AG09319 (cell line): ENCODE measurements at places on chromosomes 1 and 21.

GRCh38 chr1:182069028-182069466, 7.5 kb upstream of the ZNF648 start:
- DNase-seq, result no peak

GRCh38 chr1:217911908-217912307, 280.8 kb downstream of the SPATA17 start:
- no peak for DNase-seq

GRCh38 chr1:211327346-211327921, 801 bp downstream of the TRAF5 start:
- no peak for DNase-seq

- DNase-seq, result no peak
These were observed 2.8 kb upstream of the LIX1L start for GRCh38 chr1:145960468-145961108.

DNA sequence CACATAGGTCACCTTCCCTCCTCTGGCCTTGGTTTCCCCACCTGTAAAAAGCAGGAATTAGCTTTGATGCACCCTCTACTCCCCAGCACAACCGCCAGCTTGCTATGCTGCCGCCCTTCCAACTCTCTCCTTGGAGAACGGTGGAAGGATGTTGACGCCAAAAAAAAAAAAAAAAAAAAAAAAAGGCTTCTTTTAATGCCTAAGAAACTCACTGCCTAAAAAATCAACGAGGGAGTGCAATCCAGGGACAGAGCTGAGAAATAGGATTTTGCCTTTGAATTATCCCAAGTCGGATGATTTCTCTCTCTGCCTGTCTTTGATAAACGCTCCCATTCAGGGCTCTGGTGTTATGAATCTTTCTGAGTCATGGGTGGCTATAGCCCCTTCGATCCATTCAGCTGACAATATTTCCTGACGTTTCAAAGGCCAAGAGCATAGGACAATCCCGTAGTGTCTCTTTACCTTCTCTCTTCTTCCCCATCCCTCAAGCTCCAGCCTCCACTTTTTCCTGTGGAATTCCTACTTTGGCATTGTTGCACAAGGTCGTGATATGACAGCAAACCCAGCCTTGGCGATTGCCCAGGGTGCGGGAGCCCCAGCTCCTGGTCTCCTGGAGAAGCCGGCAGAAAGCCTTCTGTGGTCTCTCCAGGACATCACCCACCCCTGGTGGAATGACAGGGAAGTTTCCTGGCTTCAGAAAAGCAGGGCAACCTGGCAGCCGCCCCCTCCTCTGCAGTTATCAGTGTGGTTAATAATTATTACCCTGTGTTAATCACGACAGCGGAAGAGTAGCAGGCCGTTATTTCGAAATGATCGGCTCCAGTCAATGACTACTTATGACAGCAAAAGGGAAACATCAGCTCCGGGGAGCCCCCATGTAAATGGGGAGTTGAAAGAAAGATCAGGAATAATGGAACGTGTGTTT, 8.0 kb upstream of the PLXNA2 start:
- DNase-seq, result no peak

DNA sequence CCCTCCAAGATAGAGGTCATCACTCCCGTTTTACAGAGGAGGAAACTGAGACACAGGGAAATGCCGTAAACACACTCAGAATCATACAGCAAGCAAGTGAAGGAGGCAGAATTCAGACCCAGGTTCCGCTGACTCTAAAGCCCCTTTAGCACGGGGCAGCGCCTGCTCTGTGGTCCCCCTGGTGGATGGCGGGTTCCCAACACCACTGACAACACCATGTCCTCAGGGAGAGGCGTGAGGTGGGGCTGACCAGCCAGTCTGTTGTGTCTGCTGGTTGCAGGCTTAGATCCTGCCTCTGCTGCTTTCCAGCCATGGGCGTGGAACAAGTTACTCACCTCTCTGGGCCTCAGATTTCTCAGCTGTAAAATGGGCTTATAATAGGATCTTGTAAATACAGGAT, 617.3 kb downstream of the MATN1 start:
- no peak for DNase-seq

DNA sequence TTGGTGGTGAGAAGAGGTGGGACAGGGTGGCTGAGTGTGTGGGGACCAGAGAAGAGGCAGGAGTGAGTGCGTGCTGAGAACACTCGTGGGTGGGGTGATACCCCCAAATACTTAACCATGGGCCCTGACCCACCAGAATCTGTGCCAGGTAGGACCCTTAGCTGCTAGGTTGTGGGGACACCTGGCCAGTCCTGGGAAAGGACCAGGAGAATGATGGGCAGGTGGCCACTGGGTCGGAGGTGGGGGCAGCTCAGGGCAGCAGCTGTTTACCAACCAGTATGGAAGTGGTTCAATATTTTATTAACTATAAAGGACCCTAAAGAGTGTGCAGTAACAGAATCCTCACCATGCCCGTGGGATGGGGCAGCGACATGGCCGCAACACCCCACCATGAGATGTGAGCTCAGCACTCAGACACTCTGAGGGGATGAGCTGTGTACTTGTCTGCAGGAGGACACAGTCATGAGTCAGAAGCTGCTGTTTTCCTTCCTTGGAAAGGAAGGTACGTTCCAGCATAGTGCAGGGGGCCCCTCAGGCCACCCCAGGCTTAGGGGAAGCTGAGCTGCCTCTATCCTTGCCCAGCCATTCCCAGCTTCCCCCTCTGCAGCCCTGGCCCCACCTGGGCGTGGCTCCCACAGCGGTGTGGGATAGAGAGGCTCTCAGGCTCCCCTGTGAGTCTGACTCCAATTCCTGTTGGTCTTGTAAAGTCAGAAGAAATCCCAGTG, 25.4 kb downstream of the TEX35 start:
- no peak for DNase-seq

DNA sequence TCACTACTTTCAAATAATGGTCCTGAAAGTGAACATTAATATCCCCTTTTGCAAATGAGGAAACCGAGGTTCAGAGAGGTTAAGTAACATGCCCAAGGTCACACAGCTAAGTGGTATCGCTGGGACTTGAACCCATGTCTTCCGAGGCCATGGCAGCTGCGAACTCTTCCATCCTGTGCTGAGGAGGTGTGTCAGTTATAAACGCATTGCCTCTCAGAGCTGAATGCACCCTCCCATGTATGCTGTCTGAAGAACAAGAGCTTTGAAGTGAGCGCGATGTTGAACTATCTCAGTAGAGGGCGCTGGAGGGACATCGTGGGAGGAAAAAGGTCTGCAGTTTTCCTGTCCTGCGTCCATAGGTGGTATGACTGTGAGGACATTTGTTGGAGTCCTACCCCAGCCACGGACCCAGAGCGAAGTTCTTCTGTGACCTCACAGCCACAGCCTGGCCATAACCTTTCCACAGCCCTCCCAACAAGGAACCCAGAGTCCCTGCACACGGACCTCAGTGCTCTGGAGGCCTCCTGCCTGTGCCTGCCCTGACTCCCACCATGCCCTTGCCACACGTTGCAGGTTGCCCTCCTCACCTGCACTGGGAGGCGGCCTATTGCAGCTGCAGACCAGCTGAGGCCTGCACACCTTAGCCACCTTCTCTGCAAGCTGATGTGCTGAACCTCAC, 7.5 kb downstream of the MYOC start:
- peak; percentile 65 for DNase-seq

- no peak for DNase-seq
These were observed 39.5 kb downstream of the MEF2D start for GRCh38 chr1:156461109-156461508.

GRCh38 chr1:213331631-213332175, 280.7 kb downstream of the RPS6KC1 start:
- DNase-seq, result no peak

GRCh38 chr1:233625510-233625981, 11.6 kb downstream of the KCNK1 start:
- DNase-seq, result no peak

- DNase-seq, result no peak
These were observed 205.0 kb downstream of the KCTD3 start for GRCh38 chr1:215772151-215772550.
